Right lobe of liver (tissue), 6 donors: ENCODE measurements at places on chromosomes 13 and 19. TPM values are rescaled to one million over a fixed set of nuclear protein-coding genes. Genes with fewer than 3 reads are reported as not detected.
A peak's percentile ranks its signal among the peaks of the same experiment; 100 is the strongest.

GRCh38 chr13:43767341-43767931 is 19.3 kb downstream of the ENOX1 start:
- no peak for DNase-seq

DNA sequence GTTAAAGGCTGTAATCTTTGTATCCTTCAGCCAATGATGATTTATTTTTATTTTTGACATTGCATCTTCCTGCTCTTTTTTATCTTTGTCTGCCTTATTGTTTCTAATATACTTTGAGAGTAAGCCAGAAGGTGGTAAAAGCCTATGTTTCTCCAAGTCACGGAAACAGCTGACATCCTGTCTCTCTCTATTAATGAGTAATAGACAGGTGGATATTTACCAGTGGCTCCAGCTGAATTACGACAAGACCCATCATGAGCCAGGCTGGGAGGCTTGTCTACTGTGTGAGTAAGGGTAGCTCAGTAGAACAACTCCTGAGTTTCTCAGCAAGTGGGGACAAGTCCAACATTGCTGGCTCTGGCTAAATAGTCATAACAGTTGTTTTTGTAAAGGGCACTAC is 166.6 kb downstream of the NDFIP2 start:
- DNase-seq: no peak

GRCh38 chr13:50587115-50587514 is 256.4 kb downstream of the DLEU7 start:
- no peak for DNase-seq

GRCh38 chr19:47084879-47085439 is 28.6 kb downstream of the ZC3H4 start:
- DNase-seq: no peak

- no peak for DNase-seq
Observed at GRCh38 chr13:48879432-48879831, 96.3 kb upstream of the FNDC3A start.

DNA sequence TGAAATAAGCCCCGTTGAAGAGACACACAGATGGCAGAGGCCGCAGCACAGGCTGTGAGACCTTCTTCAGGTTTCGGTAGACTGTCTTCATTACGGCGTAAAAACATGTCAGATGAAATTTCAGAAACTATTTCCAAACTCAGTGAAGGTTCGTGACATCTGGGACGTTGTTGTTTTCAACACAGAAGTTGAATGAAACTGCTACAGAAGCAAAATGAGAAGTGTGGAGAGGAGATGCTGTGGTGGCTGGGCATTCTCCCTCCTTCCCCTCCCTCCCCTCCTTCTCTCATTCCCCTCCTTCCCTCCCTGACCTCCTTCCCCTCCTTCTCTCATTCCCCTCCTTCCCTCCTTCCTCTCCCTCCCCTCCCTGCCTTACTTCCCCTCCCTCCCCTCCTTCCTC is 113.6 kb downstream of the ATP11A start:
- no peak for DNase-seq

- DNase-seq: peak; percentile 31
Observed at GRCh38 chr19:46407856-46408663, 5.3 kb downstream of the CCDC8 start.

GRCh38 chr13:44842158-44842557 is 147.1 kb downstream of the NUFIP1 start:
- DNase-seq: no peak

GRCh38 chr13:110455941-110456340 is 105.6 kb downstream of the RAB20 start:
- peak; percentile 86 for DNase-seq

- DNase-seq: no peak
Observed at GRCh38 chr13:109919715-109920375, 133.5 kb upstream of the IRS2 start.

GRCh38 chr13:73230716-73231115 is 171.9 kb downstream of the KLF5 start:
- DNase-seq: no peak

- DNase-seq: no peak
Observed at GRCh38 chr19:35363711-35364425, 5.6 kb downstream of the FFAR3 start.

- no peak for DNase-seq
Observed at GRCh38 chr19:2797280-2797679, 12.0 kb downstream of the THOP1 start.

DNA sequence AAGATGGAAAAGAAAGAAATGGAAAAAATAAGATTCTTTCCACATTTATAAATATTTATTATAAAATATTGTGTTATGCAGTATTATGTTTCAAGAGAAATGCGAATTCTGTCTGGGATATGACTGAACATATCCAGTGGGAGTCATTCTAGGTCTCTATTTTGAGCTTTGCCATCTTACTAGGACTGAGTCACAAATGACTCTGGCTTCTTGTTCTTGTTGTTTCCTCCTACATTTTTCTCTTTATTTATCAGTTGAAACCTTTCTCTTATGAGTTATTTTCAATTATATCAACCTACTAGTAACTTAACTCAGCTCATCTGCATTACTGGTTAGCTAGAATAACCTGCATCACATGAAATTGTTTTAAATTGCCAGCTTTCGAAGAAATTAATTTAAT is 1247.3 kb downstream of the SLITRK1 start:
- no peak for DNase-seq

- no peak for DNase-seq
Observed at GRCh38 chr13:76643596-76643995, 242.6 kb downstream of the KCTD12 start.

DNA sequence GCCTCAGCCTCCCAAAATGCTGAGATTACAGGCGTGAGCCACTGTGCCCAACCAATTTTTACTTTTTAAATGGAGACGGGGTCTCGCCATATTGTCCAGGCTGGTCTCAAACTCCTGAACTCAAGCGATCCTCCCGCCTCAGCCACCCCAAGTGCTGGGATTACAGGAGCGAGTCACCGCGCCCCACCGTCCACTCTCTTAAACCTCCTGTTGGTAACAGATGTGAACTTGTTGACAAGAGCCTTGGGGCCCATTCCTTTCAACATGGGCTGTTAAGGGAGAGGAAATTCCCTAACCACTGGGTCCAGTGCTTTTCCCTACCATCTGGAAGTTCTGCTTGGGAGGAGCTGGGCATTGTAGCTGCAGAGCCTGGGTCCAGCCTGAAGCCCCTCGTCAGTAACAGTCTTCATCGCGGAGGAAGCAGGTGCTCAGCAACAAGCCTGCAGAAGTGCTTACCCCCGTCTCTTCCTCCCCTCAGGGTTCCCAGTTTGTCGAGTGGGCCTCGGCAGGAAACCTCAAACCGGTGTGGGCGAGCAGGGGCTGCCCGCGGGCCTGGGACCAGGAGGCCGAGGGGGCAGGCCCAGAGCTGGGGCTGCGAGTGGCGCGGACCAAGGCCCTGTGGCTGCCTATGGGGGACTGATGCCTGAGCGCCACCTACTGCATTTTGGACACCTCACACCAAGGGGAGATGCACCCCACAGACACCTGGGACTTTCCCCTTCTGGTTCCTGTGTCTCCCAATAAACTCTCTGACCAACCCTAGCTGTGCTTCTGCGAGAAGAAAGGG is 4.0 kb upstream of the FLT3LG start:
- DNase-seq: no peak

- DNase-seq: no peak
Observed at GRCh38 chr13:24678151-24678550, 2.1 kb upstream of the ATP12A start.

- DNase-seq: no peak
Observed at GRCh38 chr13:113766035-113766800, 7.2 kb downstream of the TMEM255B start.

The NCR1 gene
- not detected for total RNA-seq

The FLT1 gene
- 25.4 TPM for total RNA-seq

The CLDN10 gene
- 2.0 TPM for total RNA-seq

The LAIR1 gene
- total RNA-seq: 4.6 TPM

The DMWD gene
- 11.7 TPM for total RNA-seq

The CPAMD8 gene
- total RNA-seq: 0.91 TPM
